ENCODE measurements at places on chromosomes 1 and 21. TPM values are rescaled to one million over a fixed set of nuclear protein-coding genes. Genes with fewer than 3 reads are reported as not detected.
A peak's percentile ranks its signal among the peaks of the same experiment; 100 is the strongest.

DNA sequence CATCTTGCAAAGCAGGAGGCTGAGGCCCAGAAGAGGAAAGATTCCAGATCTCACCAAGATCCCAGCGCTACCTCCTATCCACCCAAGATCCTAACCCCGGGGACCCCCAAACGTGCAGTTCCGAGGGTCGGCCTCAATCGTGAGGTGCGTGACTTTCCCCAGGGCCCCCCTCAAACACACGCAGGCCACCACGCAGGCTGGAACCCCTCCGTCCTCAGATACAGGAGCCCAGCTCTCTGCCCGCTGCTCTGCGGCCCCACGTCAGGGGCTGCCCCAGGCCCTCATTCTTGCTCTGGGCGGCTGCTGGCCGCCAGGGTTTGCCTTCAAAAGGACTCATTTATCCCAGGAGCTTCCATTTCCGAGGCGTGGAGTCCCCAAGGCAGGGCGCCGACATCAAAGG, 39.9 kb downstream of the KRTAP10-1 start:
- H3K4me3 ChIP-seq = no peak overlapping the region
- H3K27me3 ChIP-seq = no peaks in the 10 kb centered on the region
- no peaks in the 10 kb centered on the region for H3K36me3 ChIP-seq
- no peak overlapping the region for H3K27ac ChIP-seq
- no peak for DNase-seq
- no peaks in the 10 kb centered on the region for H3K4me1 ChIP-seq

Gene CYP4B1
- not detected for total RNA-seq

Gene NHLH1
- total RNA-seq = 0.48 TPM

DNA sequence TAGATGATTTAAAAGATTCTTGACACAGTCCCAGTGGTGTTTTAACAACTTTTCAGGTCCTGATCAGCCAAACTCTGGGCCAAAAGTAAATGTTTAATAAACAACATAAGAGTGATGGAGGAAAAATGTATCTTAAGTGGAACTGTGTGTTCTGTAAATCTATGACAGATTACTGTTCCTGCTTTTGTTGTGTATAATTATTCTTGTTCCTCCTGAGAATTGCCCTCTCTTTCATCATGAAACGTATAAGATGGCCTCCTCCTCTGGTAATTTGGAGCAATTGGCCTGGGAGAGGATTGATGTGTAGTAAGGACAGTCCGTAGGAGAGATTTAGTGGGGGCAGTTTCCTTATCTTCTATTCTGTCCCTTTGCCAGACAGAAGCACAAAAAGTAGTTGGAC, 34.5 kb downstream of the GALNT2 start:
- H3K36me3 ChIP-seq = no peaks in the 10 kb centered on the region
- no peak overlapping the region for H3K4me3 ChIP-seq
- H3K4me1 ChIP-seq = no peaks in the 10 kb centered on the region
- H3K27ac ChIP-seq = no peak overlapping the region

Gene RPTN
- not detected for total RNA-seq

- H3K27me3 ChIP-seq = no peaks in the 10 kb centered on the region
- H3K4me1 ChIP-seq = no peaks in the 10 kb centered on the region
- H3K27ac ChIP-seq = no peak overlapping the region
- DNase-seq = peak; percentile 89
- no peak overlapping the region for H3K4me3 ChIP-seq
Observed at GRCh38 chr1:205484985-205485967, 19.2 kb upstream of the CDK18 start.

DNA sequence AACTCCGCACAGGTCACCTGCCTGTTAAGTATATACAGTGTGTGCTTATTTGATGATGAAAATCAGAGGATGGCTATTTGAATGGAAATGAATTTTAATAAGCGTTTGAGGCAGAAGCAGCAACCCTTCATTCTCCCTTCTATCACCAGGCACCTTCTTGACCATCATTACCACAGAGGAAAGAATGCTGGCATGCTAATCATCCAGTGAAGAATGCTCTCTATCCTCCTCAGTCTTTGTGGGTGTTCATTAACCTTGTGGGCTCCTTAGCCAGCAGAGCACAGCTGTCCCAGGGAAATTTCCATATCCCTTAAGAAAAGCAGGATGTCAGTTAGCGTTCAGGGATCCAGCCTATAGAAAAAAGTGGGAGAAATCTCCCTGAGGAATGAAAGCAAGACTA, 428.0 kb upstream of the CAMK1G start:
- H3K27me3 ChIP-seq = no peaks in the 10 kb centered on the region
- DNase-seq = no peak
- H3K4me3 ChIP-seq = no peak overlapping the region
- no peaks in the 10 kb centered on the region for H3K4me1 ChIP-seq
- H3K27ac ChIP-seq = no peak overlapping the region
- H3K36me3 ChIP-seq = no peaks in the 10 kb centered on the region

GRCh38 chr1:234553240-234554188, 56.5 kb downstream of the IRF2BP2 start:
- DNase-seq = no peak
- H3K27ac ChIP-seq = no peak overlapping the region

Gene CDK18
- total RNA-seq = 0.45 TPM

- H3K4me3 ChIP-seq = no peak overlapping the region
- DNase-seq = no peak
Observed at GRCh38 chr1:155968670-155969069, 9.7 kb downstream of the ARHGEF2 start.

DNA sequence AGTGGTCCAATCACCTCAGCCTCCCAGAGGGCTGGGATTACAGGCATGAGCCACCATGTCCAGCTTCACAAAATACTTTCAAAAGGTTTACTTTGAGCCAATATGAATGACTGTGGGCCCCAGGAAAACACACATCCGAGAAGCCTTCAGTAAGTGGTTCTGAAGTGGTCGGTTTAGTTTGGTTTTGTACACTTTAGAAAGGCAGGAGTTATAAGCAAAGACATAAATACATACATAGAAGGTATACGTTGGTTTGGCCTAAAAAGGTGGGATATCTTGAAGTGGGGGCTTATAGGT, 3.2 kb upstream of the MIB2 start:
- no peak for DNase-seq
- H3K4me1 ChIP-seq = peaks cover 20% of the 10 kb centered on the region
- no peaks in the 10 kb centered on the region for H3K27me3 ChIP-seq
- no peak overlapping the region for H3K4me3 ChIP-seq
- no peak overlapping the region for H3K27ac ChIP-seq
- H3K36me3 ChIP-seq = no peaks in the 10 kb centered on the region

Gene SYT2
- total RNA-seq = not detected

GRCh38 chr1:246142320-246142893, 364.7 kb downstream of the SMYD3 start:
- H3K4me3 ChIP-seq = no peak overlapping the region
- DNase-seq = no peak
- H3K27ac ChIP-seq = no peak overlapping the region
- H3K27me3 ChIP-seq = no peaks in the 10 kb centered on the region

Gene NUF2
- 91.7 TPM for total RNA-seq

GRCh38 chr1:21307210-21307609, 16.9 kb upstream of the ECE1 start:
- no peak overlapping the region for H3K4me3 ChIP-seq
- H3K27me3 ChIP-seq = no peaks in the 10 kb centered on the region
- no peak for DNase-seq
- 0 out of 2 replicates have a peak, but pooled peaks cover 5% of the 10 kb centered on the region for H3K36me3 ChIP-seq
- H3K4me1 ChIP-seq = peaks cover 72% of the 10 kb centered on the region
- H3K27ac ChIP-seq = no peak overlapping the region

Gene RASAL2
- not detected for total RNA-seq

- no peaks in the 10 kb centered on the region for H3K36me3 ChIP-seq
- no peak for DNase-seq
- no peaks in the 10 kb centered on the region for H3K27me3 ChIP-seq
Observed at GRCh38 chr1:248196965-248197364, at the start of gene OR2M3. TSS of gene OR2M3 (plus strand) at chr1:248197265. CDS start at chr1:248203068, 5,803 bp downstream.

GRCh38 chr1:33316601-33317000, 4.3 kb downstream of the A3GALT2 start:
- H3K27me3 ChIP-seq = no peaks in the 10 kb centered on the region
- no peak for DNase-seq
- H3K4me3 ChIP-seq = no peak overlapping the region
- H3K4me1 ChIP-seq = peaks cover 7% of the 10 kb centered on the region
- no peaks in the 10 kb centered on the region for H3K36me3 ChIP-seq

GRCh38 chr1:26907071-26907917, 6.5 kb downstream of the NR0B2 start:
- H3K27ac ChIP-seq = no peak overlapping the region
- H3K27me3 ChIP-seq = no peaks in the 10 kb centered on the region
- no peak for DNase-seq
- H3K4me1 ChIP-seq = no peaks in the 10 kb centered on the region

Gene KRTAP19-1
- total RNA-seq = not detected

- DNase-seq = no peak
- H3K36me3 ChIP-seq = no peaks in the 10 kb centered on the region
- no peak overlapping the region for H3K4me3 ChIP-seq
- H3K4me1 ChIP-seq = no peaks in the 10 kb centered on the region
- no peaks in the 10 kb centered on the region for H3K27me3 ChIP-seq
- H3K27ac ChIP-seq = no peak overlapping the region
Observed at GRCh38 chr1:102588536-102588935, 519.8 kb downstream of the COL11A1 start.

DNA sequence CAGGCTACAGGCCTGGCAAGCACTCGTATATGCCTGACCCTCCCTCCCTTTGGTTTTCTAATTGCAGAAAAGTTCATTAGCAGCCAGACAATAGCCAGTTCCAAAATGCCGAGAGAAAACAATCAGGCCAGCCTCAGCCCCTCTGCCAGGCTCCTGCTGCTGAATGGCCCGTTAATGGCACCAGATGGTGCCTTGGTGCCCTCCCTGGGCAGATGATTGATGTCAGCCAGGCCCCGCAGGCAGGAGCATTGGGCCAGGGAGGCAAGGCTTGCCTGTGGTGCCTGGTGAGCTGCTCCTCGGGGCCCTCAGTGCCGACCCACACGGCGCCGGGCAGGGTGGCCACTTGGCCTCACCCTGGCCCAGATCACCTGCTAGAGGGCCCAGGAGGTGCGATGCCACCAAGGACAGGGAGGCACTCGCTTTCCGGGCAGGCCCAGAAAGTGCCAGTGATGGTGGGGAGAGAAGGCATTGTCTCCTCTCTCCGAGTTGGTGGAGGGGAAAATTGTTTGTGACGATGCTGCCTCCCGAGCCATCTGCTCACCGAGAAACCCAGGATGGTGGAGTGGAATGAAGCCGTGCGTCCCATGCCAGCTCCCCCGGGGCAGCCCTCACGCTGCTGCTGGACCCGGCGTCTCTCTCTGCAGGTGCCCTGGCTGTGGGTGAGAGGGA, 28.1 kb downstream of the QSOX1 start:
- no peak overlapping the region for H3K27ac ChIP-seq
- H3K36me3 ChIP-seq = no peaks in the 10 kb centered on the region
- no peak for DNase-seq
- H3K27me3 ChIP-seq = no peaks in the 10 kb centered on the region

Gene KCNJ6
- total RNA-seq = not detected

DNA sequence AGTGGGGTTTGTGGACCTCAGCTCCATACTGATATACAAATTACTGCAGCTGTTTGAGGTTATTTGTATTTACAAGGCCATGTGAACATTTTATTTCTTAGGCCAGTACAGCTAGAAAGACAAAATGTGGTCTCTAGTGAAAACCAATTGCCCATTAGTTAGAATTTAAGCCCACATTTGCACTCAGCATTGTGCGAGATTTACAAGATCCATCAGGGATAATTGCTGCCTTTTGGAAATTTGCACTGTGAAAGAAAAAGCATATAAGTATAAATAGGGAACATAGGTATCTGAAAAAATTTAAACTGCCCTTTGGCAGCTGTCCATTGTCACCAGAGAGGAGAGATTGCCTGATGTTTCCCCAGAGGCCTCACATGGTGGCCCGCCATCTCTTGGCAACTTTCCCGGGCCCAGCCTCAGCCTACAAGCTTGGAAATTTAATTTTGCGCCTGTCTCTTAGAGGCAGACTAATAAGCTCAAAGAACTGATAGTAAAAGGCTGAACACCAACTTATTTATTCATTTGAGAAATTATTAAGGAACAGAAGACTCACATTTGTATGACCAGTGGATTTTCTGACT, 120.7 kb downstream of the MAP3K21 start:
- no peaks in the 10 kb centered on the region for H3K4me1 ChIP-seq
- no peak overlapping the region for H3K4me3 ChIP-seq
- no peak overlapping the region for H3K27ac ChIP-seq
- H3K27me3 ChIP-seq = no peaks in the 10 kb centered on the region

Gene SEMA4A
- 46.7 TPM for total RNA-seq

DNA sequence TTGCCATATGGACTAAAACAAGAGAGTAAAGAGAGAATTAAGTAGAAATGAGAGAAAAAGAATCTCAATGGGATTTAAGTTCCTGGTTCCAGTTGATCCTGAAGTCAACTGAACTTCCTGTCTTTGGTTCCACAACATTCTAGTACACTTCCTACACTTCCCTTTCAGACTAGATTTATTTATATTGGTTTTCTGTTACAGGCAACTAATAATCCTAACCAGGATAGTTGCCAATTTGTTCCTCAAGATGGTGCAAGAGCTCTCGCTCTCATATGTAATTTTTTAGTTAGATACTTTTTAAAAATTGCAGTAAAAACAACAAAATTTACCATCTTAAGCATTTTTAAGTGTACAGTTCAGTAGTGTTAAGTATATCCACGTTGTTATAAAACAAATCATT, 28.8 kb upstream of the TRIM45 start:
- no peaks in the 10 kb centered on the region for H3K36me3 ChIP-seq
- DNase-seq = no peak
- H3K27ac ChIP-seq = no peak overlapping the region

DNA sequence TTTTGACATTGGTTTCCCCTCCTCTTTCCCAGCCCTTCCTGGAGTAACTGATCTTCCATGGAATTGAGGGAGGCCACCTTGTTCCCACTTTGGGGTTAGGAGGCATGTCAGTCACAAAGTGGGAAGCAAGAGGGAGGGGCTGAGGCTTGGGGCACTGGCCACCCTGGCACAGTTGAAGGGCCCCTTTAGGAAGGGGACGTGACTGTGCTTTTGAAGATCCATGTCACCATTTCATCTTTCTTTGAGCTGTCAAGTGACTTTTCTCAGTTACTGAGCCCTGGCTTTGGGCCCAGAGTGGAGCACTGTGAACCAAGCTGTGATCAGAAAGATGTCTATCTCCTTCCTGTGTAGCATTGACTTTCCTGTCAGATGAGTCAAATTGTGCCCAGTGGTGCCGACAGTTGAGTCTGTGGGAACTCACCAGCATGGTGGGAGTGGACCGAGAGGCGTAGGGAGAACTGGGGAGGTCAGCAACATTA, 38.5 kb upstream of the TDRD10 start:
- H3K27ac ChIP-seq = no peak overlapping the region
- H3K4me1 ChIP-seq = no peaks in the 10 kb centered on the region
- H3K4me3 ChIP-seq = no peak overlapping the region
- DNase-seq = no peak

Gene HIVEP3
- total RNA-seq = 0.87 TPM
